Right kidney (tissue), 9 donors: ENCODE measurements at places on chromosomes 1 and 21.

DNA sequence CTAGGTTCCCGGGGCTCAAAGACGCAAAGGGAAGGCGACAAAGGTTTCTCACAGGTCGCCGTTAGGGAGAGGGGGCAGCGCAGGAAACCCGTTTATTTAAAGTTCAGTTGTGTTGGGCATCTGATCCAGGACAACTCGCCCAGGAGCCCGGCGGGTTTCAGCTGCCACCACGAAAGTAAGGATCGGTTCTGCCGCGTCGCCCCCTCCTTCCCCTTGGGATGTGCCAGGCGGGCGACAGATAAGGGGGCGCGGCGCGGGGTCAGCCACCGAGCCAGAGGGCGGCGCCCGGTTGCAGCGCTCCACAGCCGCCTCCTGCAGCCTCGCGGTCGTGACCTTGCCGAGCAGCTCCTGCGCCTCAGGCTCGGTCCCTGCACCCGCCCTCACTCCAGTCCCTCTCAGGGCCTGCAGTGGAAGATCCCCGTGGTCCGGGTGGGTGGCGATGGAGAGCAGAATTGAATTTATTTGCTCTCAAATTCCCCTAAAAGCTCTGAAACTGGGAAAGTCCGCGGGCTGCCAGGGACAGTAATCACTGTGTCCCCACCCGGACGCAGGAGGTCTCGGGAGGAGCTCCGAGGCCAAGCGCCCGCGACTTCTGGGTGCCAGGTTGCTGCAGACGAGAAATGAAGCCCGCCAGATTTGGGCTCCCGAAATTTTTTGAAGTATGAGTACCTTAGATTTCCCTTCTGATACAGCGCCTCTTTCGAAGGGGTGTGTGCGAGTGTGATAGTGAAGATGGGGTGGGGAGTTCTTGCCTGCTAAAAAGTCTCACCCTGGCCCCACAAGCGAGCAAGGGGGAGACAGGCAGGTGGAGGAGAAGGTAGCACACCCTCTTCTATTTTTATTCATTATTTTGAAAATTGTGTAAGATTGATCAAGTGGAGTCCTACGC, 28.4 kb upstream of the NFIA start:
- peak; percentile 76 for DNase-seq

- DNase-seq, result no peak
Measured at GRCh38 chr1:118209648-118210047, 24.6 kb upstream of the SPAG17 start.

DNA sequence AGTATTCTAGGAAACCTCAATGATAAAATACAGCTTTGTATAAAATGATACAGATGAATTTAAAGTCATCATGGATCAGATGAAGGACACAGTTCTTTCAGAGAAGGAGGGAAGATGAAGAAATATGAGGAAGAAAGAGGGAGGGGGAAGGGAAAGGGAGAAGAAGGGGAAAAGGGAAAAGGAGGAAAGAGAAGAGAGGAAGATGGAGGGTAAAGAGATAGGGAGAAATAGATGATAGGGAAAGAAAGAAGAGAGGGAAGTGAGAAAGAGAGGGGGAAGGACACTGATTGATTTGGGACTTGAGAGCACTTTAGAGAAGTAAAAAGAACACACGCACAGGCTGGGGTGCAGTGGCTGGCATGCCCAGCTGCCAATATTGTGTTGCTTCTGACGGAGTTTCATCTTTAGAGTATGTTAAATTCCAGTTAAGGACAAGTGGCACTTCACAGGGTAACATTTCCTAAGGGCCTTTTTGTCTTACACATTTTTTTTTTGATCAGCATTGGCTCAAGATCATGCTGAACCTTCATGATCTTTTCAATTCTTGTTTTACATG, 235.9 kb upstream of the DMRTA2 start:
- no peak for DNase-seq

GRCh38 chr21:45288441-45288841, 746 bp upstream of the POFUT2 start:
- peak; percentile 49 for DNase-seq

DNA sequence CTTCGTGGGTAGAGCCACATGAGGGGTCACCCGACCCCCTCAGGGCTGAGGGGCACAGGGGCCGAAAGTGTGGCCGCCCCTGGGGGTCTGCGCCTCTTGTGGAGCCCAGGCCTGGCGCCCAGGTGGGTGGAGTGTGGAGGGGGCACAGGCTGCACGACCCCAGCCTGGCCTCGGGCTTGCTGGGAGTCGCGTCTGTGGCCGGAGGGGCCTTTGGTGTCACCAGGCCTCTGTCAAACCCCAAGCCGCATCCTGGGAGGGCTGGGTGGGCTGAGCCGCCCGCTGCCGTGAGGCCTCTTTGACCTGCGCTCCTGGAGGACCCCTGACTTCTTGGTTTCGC, 60.7 kb downstream of the FAAP20 start:
- DNase-seq, result no peak

DNA sequence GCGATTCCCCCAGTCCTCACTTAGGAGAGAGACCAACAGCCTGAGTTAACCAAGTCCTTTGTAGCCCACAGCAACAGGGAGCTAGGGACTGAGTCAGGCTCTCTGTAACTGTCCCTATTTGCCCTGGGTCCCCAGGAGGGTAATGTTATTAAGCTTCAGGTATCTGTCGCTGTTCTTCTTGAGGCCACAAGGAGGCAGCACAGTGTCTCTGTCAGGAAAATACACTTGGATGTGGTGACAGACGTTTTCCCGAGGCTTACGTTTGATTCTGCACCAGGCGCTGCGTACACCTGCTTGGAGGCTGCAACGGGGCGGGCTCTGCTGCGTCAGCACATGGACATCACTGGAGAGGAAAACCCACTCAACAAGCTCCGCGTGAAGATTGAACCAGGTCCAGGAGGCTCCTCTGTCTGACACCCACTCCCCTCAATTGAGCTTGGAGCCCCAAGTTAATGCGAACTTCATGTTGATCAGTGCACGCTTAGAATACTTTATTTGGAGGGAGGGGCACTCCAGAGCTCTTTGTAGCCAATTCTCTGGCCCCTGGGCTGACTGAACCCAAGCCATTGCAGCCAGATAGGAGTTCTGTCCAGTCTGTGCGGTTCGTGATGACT, 10.7 kb upstream of the ELF3 start:
- no peak for DNase-seq

DNA sequence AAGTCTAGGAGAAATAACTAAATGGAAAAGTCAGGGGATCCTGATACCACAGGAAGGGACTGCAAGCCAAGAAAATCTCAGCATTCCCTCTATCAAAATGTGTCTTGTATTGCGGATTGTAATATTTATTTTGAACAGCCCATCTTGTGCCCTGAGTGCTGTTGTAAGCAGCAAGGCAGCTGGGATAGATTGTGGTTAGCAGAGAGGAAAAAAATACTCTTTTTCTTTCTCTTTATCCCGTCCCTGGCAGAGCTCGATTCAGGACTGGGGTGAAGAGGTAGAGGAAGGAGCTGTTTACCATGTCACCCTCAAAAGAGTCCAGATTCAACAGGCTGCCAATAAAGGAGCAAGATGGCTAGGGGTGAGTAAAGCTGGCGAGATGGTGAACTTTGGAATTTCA, 1.2 kb downstream of the RGL1 start:
- no peak for DNase-seq

DNA sequence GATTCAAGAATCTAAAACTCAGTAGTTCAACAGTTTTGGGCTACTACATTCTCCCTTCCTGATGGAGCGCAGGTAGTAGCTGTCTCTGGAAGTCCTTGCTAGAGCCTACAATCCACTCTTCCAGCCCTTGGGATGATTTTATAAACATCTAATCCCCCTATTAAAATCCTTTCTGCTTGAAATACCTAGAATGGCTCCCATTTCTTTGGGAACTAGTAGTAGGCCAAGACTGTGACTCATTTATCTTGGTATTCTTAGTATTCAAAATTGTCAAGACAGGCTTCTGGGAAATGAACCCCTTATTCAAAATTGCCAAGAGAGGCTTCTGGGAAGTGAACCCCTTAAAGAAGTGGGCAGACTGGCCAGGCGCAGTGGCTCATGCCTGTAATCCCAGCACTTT, 142.5 kb upstream of the FGGY start:
- no peak for DNase-seq

DNA sequence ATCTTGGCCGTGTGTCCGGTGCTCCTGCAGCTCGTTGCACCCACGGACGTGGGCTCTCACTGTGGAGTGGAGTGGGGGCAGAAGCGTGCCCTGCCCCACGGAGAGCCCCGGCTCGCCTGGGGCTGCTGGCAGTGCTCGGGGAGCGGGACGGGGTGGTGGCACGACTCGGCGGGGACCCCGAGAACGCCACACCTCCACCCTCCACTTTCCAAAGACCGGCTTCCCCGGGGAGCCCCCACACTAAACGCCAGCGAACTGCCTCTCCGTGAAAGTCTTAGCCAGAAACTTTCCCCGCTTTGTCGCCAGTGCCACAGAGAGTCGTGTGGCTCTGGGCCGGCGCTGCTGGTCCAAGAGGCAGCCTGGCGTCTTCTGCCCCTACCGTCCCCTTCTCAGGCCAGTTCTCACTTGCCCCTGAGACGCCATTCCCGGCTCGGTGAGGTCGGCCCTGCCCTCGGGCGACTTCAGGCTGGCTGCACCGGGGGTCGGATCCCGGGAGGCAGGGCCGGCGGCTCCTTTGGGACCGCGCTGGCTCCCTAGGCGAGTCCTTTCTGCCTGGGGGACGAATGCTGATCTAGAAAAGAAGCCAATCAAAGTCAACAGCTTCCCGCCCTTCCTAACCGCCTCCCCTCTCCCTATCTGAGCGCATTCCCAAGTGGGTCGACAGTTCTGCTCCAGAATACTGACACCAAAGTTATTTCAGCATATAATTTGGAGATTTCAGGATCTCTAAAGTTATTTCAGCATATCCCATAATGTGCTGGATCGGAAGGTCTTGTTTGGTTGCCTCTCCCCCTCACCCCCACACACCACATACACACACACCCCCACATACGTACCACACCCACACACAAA, 2.6 kb upstream of the SAMD13 start:
- DNase-seq, result peak; percentile 92

DNA sequence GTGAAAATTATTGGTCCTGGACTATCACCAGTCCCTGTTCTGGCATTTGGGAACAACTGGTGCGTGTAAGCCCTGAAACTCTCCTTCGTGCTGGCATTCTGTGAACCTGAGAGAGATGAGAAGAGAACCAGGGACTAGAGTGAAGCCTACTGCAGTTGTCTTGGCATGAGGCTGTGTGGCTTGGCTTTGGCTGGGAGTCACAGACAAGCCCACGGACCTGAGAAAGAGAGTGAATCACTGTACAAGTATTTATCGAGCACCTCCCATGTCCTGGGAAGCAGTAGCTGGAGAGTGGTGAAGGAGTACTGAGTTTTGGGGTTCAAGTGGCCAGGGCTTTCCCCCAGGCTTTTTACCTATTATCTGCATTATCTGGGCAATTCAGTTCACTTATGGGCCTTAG, 63.3 kb downstream of the FGGY start:
- no peak for DNase-seq

DNA sequence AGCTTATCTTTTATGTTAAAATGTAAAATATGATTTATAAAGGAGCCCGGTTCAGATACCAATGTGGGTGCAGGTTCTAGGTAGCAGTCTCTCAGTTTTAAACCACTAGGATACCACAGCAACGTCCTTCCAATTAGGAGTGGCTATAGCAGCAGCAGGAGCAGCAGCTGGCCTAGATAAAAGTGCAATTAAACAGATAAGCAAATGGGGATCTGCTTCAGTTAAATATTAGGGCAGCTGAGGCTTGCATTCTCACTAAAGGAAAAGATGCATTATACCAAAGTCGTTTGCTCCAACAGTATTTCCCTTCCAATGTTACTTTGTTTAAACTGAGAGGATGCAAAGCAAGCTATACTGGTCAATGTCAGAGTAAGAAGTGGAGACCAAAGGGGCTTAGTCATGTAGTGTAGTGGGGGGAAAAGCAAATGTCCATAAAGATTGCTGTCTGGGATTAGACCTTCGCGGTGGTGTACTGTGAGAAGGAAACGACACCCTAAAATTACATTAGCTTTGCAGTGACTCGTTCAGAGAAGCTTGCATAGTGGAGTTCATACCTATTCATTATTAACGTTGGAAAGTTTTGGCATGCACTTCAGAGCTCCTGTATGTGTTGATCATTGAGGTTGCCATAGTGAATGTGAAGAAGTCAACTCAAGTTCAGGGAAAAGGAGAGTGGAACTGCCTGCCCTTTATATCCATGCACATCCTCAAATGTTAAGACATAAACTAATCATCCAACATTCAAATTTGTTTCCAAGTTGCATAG, 272.2 kb downstream of the VAV3 start:
- no peak for DNase-seq

DNA sequence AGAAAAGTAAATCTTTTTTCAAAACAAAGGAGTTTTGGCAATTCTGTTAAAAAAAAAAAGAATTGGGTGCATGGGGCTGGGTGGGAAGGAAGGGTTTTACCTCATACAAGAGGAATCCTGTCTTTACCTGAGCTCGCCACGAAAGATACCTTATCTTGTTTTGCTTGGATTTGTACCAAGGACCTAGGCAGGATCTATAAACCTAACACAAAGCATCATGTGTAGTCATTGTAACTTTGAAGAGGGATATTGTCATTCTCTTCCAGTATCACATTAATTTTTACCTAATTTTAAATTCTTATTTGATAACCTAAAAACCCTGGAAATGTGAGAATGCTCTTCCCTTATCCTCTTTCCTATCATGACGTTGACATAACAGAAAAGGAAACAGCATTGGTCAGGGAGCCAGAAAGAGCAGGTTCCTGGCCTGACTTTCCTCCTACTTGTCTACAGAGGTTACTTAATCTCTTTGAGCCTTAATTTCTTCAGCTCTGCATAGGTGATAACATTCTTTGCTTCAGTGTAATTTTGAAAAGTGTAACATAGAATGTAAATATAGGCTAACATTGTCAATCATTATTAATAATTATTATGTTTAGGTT, 4.0 kb upstream of the LAMC1 start:
- no peak for DNase-seq

- peak; percentile 40 for DNase-seq
Measured at GRCh38 chr1:155003766-155004351, 1.3 kb downstream of the ZBTB7B start.

DNA sequence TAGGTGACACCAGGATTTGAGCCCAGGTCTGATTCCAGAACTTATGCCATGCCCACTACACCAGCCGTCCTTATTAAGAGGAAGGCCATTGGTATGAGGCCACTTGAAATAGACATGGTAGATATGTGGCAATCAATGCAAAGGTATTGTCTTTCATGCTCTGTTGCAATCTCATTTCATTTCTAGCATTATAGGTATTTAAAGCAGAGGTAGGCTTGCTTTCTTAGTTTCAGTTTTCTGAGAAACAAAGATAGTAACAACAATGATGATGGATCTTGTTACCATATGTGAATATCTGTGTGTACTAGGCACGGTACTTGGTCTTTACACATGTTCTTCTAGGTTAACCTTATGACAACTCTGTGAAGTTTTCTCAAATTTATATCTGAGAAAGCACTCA, 113.1 kb downstream of the FGGY start:
- DNase-seq, result no peak
